NCI-H187 (cell line): ENCODE measurements at places on chromosomes 3 and 15.

GRCh38 chr3:20023623-20024405 lies 11.8 kb upstream of the PP2D1 start:
- DNase-seq, result no peak

GRCh38 chr3:474828-475227 lies 278.3 kb downstream of the CHL1 start:
- DNase-seq, result no peak

DNA sequence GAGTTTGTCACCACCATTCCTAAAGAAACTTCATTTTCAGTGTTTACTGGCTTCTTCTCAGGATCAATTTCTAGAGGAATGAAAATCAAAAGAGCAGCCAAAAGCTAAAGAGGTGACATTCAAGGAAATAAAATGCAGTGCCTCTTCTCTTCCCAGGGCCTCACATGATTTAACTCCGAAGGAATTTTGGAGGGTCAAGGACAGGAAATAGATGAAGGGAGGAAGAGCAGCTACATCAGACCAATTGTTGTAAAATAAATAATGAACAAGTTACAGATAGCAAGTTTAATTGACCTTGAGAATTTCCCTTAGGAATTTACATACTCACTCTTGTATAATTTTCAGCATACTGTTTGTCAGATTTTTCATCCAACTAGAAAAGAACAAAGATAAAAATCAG lies 78.1 kb downstream of the LRRFIP2 start:
- DNase-seq, result no peak

DNA sequence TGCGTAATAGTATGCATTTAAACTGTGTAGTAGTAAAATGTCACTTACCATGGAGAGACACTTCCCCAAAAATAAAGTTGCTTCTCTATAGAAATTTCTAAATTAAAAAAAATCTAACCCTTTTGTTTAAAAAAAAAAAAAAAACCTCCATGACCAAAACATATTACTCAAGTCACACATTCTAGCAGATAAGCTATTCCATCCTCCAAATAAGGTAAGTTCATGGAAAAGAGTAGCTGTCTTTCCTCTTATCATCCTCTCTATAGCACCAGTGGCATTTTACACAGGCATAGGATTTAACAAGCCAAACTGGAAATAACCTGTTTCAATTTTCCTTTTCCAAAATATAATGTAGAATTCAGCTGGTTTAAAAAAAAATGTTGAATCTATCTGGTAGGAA lies 57.4 kb downstream of the LRRFIP2 start:
- no peak for DNase-seq

DNA sequence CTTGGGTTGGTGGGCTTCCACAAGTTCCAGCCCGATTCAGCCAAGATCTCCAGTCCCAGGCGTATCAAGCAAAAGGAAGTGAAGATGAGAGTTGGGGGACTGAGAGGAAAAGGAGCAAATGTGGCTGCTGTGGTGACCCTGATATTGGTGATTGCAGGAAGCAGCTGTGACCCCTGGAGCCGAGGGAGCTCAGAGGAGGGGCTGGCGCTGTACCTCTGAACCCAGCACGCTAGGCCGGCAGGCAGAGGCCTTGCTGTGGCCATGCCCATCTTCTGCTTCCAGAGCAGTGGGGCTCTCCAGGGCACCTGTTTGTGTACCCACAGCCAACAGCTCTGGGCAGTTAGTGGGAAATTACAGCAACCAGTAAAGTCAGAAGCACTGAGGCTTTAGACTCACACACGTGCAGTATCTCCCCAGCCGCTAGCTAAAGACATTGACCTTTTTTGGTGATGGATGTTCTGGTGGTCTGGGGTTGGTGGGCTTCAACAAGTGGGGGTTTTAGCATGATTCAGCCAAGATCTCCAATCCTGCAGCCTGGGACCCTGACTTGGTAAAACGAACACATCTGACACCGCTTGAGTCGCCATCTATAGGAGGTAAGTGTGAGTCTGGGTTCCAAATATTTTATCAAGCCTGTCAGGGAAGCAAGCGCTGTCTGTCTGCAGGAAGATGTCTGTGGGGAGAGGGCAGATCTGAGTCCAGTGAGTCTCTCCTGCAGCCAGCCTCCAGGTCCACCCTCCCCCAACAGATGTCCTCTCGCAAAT lies 33.1 kb downstream of the TM2D3 start:
- DNase-seq, result no peak

DNA sequence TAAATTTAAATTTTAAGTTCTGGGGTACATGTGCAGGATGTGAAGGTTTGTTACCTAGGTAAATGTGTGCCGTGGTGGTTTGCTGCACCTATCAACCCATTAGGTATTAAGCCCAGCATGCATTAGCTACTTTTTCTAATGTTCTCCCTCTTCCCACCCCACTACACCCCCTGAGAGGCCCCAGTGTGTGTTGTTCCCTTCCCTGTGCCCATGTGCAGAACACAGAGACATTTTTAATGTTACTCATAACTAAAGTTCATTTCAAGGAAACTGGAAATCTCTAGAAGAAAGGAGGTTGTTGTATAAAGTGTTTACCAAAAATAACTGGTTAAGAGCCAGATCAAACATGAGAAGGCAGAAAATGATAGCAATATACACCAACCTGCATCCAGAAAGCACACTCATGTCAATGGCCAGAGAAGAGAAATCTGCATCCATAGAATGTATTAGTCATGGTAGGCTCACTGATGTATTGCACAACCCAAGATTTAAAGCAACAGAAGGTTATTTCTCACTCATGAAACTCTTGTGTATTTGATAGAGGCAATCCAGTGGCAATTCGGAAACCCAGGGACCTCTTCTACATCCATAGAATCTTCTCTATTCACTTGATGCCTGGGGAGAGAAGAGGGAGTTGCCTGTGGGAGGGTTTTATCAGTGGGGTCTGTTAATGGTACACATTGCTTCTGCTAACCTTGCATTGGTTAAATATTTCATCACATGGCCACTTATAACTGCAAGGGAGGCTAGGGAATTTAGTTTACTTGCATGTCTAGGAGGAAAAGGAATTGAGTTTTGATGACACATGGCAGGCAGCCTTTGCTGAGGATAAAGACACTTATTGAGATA lies 321.9 kb upstream of the RASGRP1 start:
- no peak for DNase-seq

- no peak for DNase-seq
Observed at GRCh38 chr3:111820651-111821050, 38.4 kb upstream of the PHLDB2 start.

DNA sequence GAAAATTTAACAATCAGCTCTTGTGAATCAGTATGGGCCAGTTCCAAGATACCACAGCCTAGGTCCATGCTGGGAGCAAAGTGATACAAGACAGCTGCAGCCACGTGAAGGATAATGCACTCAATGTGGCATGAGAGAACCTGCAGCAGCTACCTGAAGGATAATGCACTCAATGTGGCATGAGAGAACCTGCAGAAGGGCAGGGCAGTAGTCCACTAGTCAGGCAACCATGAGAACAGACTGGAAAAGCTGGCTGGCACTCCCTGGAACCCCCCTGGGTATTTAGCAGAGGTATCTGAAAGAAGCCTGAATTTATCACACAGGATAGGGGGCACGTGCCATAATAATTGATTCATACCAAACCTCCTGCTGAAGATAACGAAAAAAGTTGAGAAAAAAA lies 237.6 kb downstream of the ATP8B4 start:
- DNase-seq, result no peak

DNA sequence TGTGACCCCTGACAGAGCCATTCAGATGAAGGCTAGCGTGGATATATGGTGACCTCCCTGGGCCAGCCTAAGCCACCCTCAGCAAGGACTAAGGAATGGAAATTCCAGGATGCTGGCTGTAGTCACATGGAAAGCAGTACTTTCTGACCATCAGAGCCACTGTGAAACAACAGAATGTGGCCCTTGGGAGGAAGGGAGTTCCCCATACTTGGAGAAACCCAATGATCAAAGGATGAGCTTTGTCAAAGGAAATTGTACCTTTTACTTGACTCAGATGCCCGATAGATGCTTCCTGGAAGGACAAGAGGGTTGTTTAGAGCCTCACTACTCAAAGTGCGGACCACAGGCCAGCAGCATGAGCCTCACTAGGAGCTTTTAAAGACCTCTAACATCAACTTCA lies 484.5 kb upstream of the PROK2 start:
- DNase-seq, result no peak

- no peak for DNase-seq
Observed at GRCh38 chr3:128619146-128619890, 31.3 kb downstream of the RPN1 start.

GRCh38 chr3:52120556-52121463 lies 33.4 kb downstream of the POC1A start:
- no peak for DNase-seq

DNA sequence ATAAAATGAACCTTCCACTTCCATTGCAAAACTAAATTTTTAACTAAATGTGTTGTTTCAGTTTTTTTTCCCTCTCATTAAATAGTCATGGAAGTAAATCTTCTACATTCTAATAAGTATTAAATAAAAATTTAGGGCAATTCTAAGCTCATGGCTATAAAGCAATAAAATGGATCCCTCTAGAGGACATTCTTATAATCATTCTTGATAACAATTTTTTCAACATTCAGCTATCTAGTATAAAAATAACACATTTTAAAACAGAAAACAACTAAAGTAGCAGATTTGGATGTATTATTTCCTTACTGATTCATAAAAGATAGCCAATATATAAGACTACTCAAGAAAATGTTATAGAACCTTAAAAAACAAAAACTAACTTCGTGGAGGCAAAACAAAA lies 393.1 kb downstream of the PLOD2 start:
- no peak for DNase-seq

GRCh38 chr15:70794596-70795310 lies 31.4 kb upstream of the UACA start:
- DNase-seq, result no peak

DNA sequence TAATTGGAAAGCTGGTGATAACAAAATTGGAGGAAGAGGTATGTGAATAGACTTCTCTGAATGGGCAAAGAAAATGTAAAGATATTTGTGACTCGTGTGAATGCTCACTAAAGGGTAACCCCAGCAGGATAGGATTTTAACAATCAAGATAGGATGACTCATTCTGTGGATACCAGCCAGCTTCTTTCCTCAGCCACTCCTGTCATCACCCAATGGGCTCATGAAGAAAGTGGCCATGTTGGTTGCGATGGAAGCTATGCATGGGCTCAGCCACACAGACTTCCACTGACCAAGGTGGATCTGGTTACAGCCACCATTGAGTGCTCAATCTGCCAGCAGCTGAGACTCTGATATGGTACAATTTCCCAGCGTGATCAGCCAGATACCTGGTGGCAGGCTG lies 40.9 kb downstream of the STRIT1 start:
- DNase-seq, result no peak
